NCI-H1105 treated with DMSO at 0.1 percent for 48 hours (cell line): ENCODE measurements at places on chromosomes 12 and 14.

DNA sequence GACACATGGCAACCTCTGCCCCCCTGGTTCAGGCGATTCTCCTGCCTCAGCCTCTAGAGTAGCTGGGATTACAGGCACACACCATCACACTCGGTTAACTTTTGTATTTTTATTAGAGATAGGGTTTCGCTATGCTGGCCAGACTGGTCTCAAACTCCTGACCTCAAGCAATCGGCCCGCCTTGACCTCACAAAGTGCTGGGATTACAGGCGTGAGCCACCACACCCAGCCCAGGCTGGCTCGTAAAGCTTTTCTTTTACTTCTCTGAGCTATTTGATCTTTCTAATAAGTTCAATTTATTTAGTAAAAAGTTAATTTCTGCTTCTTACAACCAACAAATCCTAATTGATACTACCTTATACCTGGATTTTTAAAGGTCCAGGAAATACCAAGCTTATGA, 127.4 kb upstream of the KRR1 start:
- no peak for DNase-seq

GRCh38 chr12:77923882-77924281, 93.2 kb downstream of the NAV3 start:
- no peak for DNase-seq

DNA sequence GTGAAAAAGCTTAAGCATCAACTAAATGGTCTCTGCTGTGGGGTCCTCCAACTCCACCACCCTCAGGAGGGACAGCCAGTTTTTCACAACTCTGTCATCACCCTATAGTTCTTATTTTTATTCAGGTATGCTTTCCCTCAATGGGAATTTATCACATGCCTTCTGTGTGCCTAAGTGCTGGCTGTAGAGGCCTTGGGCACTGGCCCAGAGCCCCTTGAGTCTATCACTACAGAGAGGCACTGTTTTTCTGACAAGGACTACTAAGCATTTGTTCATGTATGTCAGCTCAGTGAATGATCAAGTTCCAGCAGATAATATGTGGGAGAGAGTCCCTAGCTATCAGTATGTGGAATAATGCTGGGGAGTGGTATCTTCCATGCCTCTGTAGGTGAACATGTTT, 463.9 kb downstream of the NPAS3 start:
- DNase-seq, result no peak

- DNase-seq, result no peak
Measured at GRCh38 chr12:131381716-131382430, 329.0 kb upstream of the SFSWAP start.

DNA sequence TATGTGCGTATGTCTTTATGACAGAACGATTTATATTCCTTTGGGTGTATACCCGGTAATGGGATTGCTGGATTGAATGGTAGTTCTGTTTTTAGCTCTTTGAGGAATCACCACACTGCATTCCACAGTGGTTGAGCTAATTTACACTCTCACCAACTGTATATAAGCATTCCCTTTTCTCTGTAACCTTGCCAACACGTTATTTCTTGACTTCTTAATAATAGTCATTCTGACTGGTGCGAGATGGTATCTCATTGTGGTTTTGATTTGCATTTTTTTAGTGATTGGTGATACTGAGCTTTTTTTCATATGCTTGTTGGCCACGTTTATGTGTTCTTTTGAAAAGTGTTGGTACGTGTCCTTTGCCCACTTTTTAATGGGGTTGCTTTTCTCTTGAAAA, 49.7 kb downstream of the FRS2 start:
- DNase-seq, result no peak
